ENCODE measurements at places on chromosomes 2 and 18.

DNA sequence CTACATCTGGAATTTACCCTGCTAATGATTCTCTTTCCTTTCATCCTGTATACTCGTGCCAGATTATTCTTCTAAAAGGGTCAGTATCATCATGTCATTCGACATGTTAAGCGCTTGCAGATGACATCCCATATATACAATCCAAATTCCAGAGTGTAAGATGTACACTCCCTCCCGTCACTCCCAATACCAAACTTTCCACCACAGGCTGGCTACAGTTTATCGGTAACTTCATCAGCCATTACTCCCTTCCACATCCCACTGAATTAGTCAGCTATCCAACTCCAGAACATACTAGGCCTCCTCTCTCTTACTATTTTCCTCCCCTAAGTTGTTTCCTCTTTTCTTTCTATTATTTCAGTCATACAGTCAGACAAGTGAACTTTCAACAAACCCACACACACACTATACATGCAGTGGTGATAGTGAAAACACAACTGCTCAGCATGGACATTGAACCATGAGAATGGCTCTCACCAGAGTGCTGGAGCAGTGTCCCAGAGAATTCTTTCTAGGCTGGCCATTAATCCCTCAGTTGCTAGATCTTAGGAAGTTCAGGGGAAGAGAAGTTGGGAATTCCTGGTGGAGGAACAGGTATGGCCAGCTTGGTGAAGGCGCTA is 10.6 kb upstream of the NMI start:
- no peak for DNase-seq

- no peak for DNase-seq
These were observed 17.2 kb upstream of the ELAC1 start for GRCh38 chr18:50950626-50951025.

GRCh38 chr18:8516371-8517250 is 92.6 kb upstream of the RAB12 start:
- DNase-seq, result no peak

- DNase-seq, result no peak
These were observed 330.5 kb downstream of the FIGN start for GRCh38 chr2:163405298-163405697.

DNA sequence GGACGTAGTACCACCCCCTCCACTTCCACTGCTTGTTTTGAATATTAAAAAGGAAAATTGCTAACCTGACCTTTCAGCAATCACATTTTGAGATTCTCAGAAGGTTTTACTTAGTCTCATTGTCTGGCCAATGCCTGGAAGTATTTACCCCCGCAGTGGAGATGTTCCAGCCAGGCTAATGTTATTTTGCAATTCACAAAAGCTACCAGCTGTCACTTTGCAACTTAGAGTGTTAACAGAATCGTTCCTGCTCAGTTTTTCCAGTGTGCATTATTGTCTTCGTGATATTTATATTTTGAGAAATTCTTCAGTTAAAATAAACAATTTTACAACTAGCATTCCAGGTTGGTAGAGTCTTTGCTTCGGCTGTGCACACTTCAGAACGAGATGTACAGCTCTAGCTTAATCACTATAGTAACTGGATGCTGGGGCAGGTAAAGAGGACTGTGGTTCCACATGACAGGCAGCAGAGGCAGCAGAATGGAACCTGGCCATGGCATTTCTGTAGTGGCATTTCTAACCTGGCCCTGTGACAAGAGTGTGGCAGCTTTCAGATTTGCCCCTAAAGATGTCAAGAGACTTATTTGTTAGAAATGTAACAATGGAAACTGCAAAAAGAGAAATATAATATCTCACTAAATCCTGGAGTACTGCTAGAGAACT is 85.1 kb downstream of the DTNA start:
- no peak for DNase-seq

- DNase-seq, result no peak
These were observed 558.4 kb downstream of the PARD3B start for GRCh38 chr2:205103699-205104098.

GRCh38 chr18:64234321-64234720 is 85.4 kb upstream of the LINC00305 start:
- no peak for DNase-seq

GRCh38 chr2:159202568-159203071 is 83.9 kb downstream of the WDSUB1 start:
- DNase-seq, result peak; percentile 100

DNA sequence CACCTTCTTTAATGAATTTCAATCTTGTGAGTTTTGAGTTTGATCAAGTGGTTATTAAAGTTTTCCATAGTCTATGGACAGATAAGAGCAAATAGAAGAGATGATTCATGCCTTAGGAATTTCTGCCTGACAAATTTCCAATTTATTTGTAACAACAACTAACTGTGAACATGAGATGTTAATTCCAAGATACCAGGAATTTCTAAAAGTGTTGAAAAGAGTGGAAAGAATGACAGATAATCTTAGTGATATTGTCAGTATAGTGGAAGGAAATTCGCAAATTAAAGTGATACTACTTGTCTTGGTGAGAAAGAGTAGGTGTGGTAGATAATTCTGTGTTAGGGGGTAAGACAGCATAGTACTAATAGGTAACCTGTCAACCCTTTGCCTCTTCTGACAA is 82.4 kb downstream of the AGPS start:
- peak; percentile 41 for DNase-seq

GRCh38 chr2:104755026-104755878 is 98.7 kb upstream of the POU3F3 start:
- DNase-seq, result no peak

GRCh38 chr2:241675885-241676284 is 10.7 kb downstream of the DTYMK start:
- DNase-seq, result no peak

GRCh38 chr2:201628545-201628944 is 14.8 kb downstream of the TMEM237 start:
- no peak for DNase-seq

DNA sequence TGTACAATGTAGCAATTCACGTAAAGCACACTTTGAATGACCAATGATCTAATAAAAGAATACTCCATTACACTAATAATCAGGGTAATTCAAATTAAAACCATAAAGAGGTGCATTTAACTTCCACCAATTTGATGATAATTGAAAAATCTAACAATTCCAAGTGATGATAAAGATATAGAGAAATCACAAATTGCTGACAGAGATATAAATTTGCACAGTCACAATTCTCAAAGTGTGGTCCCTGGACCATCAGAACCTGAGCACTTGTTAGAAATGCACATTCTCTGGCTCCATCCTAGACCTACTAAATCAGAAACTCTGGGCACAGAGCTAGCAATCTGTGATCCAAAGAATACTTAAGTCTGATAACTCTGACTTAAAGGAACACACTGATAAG is 165.8 kb upstream of the DCC start:
- no peak for DNase-seq

- DNase-seq, result no peak
These were observed 23.4 kb upstream of the LYPD6 start for GRCh38 chr2:149307014-149307413.

DNA sequence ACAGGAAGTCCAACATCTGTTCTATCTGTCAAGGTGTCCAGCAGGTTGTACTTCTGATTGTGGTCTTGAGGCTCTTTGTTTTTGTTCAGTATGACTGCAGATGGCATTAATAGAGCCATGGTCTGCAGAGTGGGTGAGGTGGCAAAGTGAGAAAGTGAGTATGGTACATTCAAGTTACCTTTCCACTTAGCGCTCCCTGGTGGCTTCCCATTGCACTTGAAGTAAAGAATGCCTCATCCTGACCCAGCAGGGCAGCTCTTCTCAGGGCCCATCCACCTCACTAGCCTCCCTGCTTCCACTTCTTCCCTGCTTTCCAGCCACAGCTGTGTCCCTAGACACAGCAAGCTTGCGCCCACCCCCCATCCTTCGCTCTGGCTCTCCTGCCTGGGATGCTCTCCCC is 148.0 kb upstream of the ALPP start:
- no peak for DNase-seq

- DNase-seq, result no peak
These were observed 879.8 kb downstream of the SOCS6 start for GRCh38 chr18:71168557-71169145.

DNA sequence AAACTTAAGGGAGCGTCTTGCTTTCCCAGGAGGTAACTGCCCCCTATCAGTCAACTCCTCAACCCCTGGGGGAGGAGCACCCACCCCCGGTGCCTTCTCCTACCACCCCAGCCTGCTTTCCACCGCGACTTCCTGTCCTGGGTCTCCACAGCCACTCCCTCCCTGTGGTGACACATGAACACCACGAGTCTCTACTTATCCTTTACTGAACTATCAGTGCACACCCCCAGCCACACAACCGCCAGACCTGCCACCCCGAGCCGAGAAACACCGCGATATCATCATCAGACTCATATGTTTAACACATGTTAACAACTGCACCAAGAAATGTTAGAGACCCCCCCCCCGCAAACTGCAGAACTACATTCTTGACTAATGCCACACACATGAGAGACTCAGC is 43.3 kb downstream of the LONRF2 start:
- DNase-seq, result no peak

DNA sequence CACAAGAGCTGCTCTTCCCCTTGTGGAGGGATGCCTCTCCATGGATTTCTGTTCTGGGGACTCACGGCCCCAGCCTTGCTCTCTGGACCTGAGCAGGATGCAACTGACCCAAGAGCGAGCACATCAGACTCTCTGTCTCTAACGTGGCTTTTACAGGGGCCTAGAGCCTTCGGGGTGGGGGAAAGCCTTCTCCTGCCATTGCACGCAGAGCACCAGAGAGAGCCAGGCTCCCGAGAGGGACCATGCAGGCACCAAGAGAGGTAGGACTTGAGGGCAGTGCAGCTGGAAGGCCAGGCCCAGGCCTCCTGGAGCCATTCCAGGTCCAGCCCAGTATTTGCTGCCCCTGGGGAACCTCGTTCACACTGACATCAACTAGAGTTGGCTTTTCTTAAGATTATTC is 475.6 kb upstream of the MYT1L start:
- DNase-seq, result no peak

DNA sequence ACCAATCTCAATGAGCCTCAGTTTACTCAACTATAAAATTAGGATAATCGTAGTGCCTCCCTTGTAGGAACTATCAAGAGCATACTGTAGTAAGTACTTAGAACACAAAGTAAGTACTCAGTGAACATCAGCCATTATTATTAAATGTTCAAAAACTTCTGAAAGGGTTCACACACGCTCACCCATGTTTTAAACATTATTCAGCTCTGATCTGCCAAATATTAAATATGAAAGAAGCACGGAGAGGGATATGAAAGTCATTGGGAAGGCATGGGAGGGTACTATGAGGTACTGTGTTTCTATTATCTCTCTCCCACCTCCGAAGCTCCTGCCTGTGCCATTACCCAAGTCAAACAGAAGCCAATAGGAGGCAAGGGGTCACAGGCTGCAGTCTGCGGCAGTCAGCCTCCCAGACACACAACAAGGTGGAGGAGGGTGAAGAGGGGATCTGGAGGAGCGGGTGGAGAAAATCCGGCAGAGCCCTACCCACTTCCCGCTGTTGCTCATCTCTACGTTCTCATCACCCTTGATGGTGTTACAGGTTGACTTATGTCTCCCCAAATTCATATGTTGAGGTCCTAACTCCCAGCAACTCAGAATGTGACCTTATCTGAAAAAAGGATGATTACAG is 2.0 kb upstream of the TBC1D8 start:
- no peak for DNase-seq

DNA sequence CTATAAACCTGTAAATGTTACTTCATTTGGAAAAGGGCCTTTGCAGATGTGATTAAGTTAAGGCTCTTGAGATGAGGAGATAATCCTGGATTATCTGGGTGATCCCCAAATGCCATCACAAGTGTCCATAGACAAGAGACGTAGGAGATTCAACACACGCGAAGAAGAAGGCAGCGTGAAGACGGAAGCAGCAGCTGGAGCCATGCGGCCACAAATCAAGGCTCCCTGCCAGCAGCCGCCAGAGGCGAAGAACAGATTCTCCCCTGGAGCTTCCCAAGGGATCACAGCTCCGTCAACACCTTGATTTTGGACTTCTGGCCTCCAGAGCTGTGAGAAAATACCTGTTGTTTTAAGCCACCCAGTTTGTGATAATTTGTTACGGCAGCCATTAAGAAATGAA is 11.0 kb upstream of the VAPA start:
- no peak for DNase-seq

GRCh38 chr2:217886720-217887309 is 116.0 kb downstream of the TNS1 start:
- no peak for DNase-seq

- DNase-seq, result no peak
These were observed 625.0 kb downstream of the TMEM182 start for GRCh38 chr2:103386872-103387271.

DNA sequence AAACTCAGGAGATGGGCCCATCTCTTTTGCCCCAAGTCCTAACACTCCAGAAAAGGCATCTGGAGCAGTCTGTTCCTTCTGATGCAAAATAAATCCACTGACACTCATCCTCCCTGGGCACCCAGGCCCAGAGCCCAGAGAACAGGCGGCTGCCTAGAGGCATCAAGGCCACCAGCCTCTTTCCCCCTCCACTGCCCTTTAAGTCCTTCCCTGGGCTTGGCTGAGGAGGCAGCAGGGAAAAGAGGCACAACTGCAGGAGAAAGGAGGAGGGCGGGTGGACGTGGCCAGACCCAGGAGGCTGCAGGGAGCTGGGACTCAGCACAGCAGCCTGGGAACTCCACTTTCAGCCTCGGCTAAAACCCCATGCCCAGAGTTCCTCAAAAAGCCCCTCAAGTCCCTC is 99.7 kb upstream of the ID2 start:
- DNase-seq, result no peak

GRCh38 chr18:77754475-77755044 is 504.9 kb downstream of the GALR1 start:
- no peak for DNase-seq

DNA sequence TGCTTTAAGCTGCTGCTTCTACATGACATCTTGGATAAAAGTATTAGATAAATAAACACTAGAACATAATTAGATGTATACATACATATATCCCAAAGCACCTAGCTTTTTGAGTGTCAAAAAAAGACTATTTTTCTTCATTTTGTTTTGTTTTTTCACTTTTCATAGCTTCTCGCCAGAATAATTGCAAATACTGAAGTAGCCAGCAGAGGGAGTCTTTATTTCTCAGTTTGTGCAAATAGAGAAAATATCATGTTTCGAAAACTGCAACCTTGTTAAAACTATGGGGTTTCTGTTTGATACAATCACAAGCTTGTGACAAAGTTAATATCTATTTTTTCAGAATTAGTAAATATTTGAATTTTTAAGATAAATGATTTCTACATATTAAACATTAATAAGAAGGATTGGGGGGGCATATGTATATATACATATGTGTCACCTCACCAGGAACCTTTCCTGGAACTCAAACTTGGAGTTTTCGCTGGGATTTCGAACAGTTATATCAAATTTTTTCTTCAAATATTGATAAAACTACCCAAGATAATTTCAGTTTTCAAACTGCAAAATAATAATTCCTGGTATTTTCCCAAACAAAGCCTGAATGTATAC is 61.0 kb downstream of the GRB14 start:
- no peak for DNase-seq
